ENCODE measurements at places on chromosomes 12 and 14. TPM values are rescaled to one million over a fixed set of nuclear protein-coding genes. Genes with fewer than 3 reads are reported as not detected.

TSHR gene
- polyA plus RNA-seq = not detected

ENO2 gene
- 14.7 TPM for polyA plus RNA-seq

GPR135 gene
- polyA plus RNA-seq = 3.8 TPM

DNA sequence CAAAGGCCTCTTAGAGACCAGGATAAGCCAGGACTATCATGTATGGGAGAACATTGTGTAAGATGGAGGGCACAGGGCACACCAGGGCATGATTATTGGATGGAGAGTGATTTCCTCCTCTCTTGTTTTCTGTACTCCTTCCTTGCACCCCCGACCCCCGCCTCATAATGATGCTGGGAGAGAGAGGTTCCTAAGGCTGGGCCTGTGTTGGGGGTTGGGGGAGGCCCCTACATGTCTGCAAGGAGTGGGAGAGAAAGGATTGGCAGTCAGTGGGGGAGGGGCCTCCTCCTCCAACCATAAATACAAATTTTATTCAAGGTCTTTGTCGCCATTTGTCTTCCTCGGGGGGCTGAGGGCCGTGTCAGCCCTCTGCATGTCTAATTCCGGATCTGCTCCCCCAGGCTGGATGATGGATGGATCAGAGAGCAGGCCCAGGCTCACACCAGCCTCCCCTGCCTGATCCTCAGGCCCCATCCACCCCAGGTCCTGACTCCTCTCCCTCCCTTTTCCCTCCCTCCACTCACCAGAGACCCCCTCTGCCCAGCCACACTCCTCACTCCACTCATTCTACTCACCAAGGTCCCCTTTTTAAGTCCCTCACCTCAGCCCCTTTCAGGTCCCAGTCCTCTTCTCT is 2.0 kb upstream of the C1QL4 start:
- no peak for DNase-seq
- H3K4me3 ChIP-seq = no peak overlapping the region
- H3K36me3 ChIP-seq = no peaks in the 10 kb centered on the region
- H3K4me1 ChIP-seq = no peaks in the 10 kb centered on the region
- H3K27me3 ChIP-seq = no peaks in the 10 kb centered on the region

GRCh38 chr12:41476499-41477439 is 288.6 kb downstream of the PDZRN4 start:
- no peak overlapping the region for H3K27ac ChIP-seq
- H3K27me3 ChIP-seq = no peaks in the 10 kb centered on the region
- H3K36me3 ChIP-seq = no peaks in the 10 kb centered on the region
- no peaks in the 10 kb centered on the region for H3K4me1 ChIP-seq
- DNase-seq = no peak
- no peak overlapping the region for H3K4me3 ChIP-seq
